Dermis blood vessel endothelial cell (primary cell): ENCODE measurements at places on chromosomes 13 and 19.

DNA sequence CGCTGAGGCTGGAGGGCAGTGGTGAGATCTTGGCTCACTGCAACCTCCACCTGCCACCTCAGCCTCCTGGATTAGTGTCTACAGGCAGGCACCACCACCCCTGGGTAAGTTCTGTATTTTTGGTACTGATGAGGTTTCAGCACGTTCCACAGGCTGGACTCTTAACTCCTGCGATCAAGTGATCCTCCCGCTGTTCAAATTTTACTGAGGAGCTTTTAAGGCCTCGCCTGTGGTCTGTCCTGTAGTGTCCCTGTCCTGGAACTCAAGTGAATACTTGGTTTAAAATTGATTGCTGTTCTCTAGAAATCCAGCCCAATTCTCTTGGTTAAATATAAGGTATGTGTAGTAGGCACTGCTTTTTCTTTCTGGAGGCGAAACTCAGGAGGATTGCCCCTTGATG lies 65.2 kb downstream of the DPRX start:
- no peak for DNase-seq

GRCh38 chr19:47353307-47353712 lies 4.2 kb downstream of the DHX34 start:
- DNase-seq: no peak

DNA sequence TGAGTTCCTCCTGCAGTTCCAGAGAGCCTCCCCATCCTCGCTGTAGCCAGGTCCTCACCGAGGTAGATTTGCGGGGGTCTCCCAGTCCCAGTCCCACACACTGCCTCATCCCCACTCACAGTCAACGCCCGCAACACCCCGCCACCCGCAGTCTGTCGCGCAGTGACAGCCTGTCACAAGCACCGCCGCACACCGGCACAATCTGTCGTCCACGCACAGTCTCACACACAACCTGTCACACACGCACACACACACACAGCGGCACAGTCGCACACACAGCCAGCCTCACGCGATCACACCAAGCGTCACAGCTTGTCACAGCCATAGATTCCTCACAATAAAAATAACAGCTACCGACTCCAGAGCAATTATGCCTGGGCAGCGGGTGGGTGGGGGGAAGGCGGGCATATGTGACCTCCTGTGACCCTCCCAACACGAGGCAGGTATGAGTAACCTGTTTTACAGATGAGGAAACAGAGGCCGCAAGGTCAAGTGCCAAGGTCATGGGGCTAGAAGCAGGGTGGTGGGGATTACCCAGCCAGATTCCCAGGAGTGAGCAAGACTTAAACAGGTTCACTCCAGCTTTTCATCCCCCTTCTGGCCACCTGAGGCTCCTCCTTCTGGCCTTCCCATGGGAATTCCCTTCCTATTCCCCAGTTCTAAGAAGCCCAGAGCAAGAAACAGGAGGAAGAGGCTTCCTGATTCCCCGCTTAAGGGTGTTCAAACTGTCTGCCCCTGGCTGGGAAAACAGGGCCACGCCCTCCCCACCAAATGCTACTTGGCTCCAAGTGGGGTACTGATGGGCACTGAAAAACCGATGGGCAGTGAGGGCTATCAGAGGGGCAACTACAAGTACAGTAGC lies 13.9 kb downstream of the NFIX start:
- no peak for DNase-seq

- DNase-seq: no peak
Measured at GRCh38 chr19:18338541-18338940, 1.9 kb upstream of the PGPEP1 start.

- peak; percentile 39 for DNase-seq
Measured at GRCh38 chr19:40191836-40192646, 815 bp downstream of the MAP3K10 start.

- DNase-seq: no peak
Measured at GRCh38 chr13:44271915-44272341, 101.7 kb upstream of the SERP2 start.

DNA sequence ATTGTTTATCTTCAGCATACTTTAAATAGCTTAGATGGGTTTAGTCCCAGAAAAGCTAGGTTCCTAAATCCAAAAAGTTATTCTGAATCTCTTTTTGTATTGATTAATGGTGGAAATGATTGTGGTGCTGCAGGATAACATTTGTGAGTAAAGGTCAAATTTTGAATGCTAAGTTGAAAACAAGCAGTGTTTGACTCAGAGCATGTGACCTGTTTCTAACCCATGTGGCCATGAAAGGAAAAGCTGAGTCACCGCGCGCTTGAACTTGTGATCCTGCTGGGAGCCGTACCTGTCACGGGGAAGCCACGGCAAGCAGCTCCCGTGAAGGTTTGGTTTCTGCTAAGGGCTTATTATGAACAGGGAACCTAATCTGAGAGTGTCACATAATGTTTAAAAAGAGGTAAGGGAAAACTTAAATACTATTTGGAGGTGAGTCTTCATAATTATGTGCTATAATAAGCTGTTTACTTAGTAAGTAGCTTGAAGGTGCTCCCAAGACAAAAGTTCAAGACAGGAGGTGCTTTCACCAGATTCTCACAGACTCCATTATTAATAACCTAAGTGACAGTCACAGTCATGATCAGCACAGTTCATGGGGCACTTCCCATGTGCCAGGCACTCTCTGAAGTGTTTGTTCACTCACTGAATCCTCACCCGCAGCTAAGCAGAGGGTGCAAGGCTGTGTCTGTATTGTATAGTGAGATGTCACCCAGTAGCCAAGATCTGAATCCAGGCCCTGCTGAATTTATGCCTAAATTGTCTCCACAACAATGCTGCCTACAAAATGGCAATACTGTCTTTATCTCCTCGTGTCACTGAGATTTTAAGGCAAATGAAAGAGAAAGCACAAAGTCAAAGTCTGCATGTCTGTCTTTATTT lies 286.5 kb downstream of the MYO16 start:
- peak; percentile 99 for DNase-seq

DNA sequence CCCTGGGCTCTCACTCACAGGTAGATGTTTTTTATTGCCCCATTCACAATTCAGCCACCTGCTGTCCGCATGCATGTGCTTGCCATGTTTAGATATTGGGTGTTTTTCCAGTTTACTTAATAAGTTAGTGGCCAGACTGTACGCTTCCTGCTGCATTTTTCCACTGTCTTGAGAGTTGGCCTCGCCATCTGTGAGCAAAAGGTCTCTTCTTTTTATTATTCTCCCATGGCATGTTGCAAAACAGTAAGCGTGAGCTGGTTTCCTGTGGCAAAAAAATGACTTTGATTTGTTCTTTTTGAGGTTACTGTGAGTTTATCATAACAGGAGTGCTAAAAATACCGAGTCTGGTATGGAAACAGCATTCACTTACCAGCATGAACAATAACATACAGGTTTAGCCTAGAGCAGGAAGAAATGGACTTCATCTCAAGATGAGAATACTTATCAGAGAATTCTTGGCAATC lies 46.0 kb downstream of the SAE1 start:
- peak; percentile 98 for DNase-seq

GRCh38 chr13:50805805-50806204 lies 37.7 kb downstream of the DLEU7 start:
- peak; percentile 29 for DNase-seq

GRCh38 chr19:15859187-15859586 lies 38.7 kb downstream of the CYP4F2 start:
- DNase-seq: no peak

- no peak for DNase-seq
Measured at GRCh38 chr19:42038666-42039065, 31.3 kb downstream of the GRIK5 start.

DNA sequence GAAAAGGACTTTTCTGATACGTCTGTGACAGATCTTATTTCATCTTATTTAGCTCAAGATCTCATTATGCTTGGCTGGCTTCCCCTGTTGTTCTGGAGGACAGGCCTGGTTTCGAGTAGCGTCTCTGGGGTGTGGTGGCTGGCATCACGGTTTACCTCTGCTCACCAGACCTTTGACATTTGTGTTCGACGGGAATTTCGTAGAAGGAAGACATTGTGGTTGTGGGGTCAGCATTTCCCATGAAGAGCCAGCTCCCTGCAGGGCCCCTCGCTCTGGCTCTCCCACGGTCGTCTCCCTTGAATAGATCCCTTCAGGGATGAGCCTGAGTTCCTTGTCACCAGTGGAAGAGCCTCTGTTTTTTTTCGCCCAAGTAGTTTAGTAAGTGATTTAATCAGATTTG lies 78.6 kb upstream of the TEX29 start:
- no peak for DNase-seq

DNA sequence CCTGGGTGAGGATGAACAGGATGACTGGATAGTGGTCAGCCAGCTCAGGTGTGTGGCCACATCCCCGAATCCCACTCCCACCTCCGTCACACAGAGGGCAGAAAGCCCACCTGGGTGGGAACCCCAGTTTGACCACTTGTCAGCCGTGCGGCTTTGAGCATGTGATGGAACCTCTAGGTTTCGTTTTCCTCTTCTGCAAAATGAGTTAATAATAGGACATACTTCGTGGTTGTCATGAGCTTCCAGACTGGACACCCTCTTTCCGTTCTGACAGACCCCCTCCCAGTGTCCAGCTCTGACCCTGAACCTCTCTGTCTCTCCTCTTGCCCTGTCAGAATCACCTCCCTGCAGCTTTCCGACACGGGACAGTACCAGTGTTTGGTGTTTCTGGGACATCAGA lies 1.8 kb downstream of the AXL start:
- DNase-seq: no peak

DNA sequence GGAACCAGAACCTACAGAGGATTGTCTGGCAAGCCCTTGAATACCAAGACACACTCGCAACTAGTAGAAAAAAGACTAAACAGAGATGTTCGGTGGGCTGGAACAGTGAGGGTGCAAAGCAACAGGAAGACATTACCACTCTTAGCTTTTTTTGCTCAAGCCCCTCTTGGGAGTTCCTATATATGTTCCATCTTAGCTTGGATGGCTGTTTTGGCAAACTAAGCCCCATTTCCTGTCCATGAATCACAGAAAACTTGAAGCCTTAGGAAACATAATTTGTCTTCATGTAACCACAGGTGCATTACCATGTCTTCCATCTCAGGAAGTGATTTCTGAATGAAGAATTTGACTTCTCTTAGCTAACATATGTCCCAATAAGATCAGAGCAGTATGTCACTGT lies 446.3 kb downstream of the OLFM4 start:
- DNase-seq: no peak

GRCh38 chr13:48163061-48163460 lies 68.2 kb upstream of the MED4 start:
- no peak for DNase-seq

- DNase-seq: no peak
Measured at GRCh38 chr13:114140131-114140905, 7.9 kb upstream of the RASA3 start.

DNA sequence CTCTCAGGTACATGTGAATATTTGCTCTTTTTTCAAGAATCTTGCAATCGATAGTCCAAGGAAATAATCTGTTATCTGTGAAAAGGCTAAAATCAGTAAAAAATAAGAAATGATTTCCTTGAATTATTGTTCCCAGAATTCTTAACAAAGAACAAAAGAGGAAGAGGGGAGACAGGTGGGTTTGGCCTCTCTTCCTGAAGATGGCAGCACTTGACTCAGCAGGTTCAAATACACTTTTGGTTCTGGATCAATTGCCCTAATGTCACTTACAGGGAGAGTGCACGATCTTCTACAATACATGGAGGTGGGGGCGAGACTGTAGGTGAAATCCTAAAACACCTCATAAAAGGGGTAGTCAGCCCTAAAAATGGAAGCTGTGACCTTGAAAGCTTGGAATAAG lies 358.7 kb downstream of the IRS2 start:
- no peak for DNase-seq

- DNase-seq: no peak
Measured at GRCh38 chr19:6720369-6721137, at the start of gene C3. Gene C3, minus strand, starts transcription at chr19:6720650. Its CDS starts 61 bp downstream, at chr19:6720589.

GRCh38 chr13:106468207-106468606 lies 67.3 kb downstream of the EFNB2 start:
- no peak for DNase-seq

- DNase-seq: no peak
Measured at GRCh38 chr13:72180253-72180952, 313.4 kb upstream of the DACH1 start.

GRCh38 chr19:28847468-28847867 lies 365.5 kb downstream of the UQCRFS1 start:
- no peak for DNase-seq

GRCh38 chr13:89554801-89555200 lies 1792.7 kb upstream of the MIR17HG start:
- no peak for DNase-seq

DNA sequence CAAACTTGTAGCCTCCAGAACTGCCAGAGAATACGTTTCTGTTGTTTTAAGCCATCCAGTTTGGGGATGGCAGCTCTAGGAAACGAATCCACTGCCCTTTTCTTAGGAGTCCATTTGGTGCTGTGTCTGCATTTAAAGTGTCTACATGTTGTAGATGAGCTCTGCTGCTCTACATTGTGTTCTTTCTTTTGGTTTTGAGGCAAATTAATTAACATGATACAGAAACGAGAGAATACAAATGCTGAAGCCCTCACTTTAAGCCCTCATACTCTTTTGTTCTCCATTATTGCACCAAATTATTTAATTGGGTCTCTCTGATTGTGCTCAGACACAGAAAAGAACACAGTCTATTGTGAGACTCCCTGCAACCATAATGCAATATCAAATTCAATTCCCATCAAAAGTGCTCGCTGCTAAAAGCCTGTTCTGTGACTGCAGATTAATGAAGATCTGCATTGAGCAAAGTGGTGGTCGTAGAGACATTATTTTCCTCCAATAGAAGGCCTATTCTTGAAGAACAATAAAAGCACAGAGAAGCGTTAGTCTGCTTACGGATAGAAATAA lies 166.3 kb upstream of the SOX21 start:
- no peak for DNase-seq

DNA sequence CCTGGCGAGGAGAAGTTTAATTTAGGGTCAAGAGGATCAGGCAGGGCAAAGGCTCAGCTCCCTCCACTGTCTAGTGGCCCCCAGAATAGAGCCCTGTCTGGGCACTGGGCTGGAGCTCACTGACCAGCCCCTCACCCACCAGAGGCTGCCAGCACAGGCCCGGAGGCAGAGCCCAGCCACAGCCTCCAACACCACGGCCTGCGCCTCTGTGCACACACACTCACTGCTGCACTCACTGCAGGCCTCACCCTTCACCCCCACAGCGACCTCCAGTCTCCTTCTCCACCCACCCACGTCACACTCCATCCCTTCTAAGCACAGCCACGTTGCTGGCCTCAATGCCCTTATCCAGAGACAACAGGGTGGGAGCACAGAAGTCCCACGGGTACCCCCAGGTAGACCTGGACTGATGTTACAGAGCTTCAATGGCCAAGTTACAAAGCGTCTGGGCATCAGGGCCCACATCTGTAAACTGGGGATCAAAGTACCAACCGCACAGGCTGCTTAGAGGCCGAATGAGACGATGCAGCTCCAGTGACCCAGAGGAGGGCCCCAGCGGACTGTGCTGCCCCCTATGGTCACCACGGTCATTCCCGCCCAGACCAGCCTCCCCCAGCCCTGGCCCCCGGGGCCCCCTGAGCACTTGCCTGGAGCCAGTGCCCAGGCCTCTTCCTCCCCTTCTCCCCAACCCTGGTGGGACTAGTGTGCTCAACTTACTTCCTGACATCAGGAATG lies 4.5 kb upstream of the PRKD2 start:
- DNase-seq: peak; percentile 45

DNA sequence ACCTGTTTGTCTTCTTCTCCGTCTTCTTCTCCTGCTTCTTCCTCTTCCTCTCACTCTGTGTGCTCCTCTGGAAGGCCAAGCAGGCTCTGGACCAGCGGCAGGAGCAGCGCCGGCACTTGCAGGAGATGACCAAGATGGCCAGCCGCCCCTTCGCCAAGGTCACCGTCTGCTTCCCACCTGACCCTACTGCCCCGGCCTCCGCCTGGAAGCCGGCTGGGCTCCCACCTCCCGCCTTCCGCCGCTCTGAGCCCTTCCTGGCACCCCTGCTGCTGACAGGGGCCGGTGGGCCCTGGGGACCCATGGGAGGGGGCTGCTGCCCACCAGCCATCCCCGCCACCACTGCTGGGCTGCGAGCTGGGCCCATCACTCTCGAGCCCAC lies 13.9 kb downstream of the CNFN start:
- DNase-seq: no peak
